ENCODE measurements at places on chromosomes 2 and 18. TPM values are rescaled to one million over a fixed set of nuclear protein-coding genes. Genes with fewer than 3 reads are reported as not detected.

The ALLC gene
- not detected for total RNA-seq

The ANKRD30B gene
- total RNA-seq: not detected

The GKN2 gene
- total RNA-seq: not detected

The RRM2 gene
- total RNA-seq: 1.0 TPM

The HK2 gene
- 130 TPM for total RNA-seq

The ELOA2 gene
- total RNA-seq: not detected

The RPL37A gene
- 1,679 TPM for total RNA-seq

The FNDC4 gene
- total RNA-seq: 2.8 TPM

The TMEM178A gene
- 0.28 TPM for total RNA-seq

The CFAP210 gene
- total RNA-seq: not detected

The SPP2 gene
- total RNA-seq: not detected

The DOK6 gene
- 0.07 TPM for total RNA-seq

The KCNS3 gene
- total RNA-seq: 4.1 TPM

The EVX2 gene
- not detected for total RNA-seq

The TMBIM1 gene
- total RNA-seq: 443 TPM

The CYP26B1 gene
- total RNA-seq: 2.8 TPM

The DPP10 gene
- total RNA-seq: not detected

The CCDC74A gene
- total RNA-seq: 1.0 TPM

The CFC1 gene
- total RNA-seq: not detected

All from nasal cavity respiratory epithelium epithelial cell of viscerocranial mucosa (primary cell).